ENCODE measurements at places on chromosomes 13 and 19. TPM values are rescaled to one million over a fixed set of nuclear protein-coding genes. Genes with fewer than 3 reads are reported as not detected.

CCDC8 gene
- 56.6 TPM for polyA plus RNA-seq

DNA sequence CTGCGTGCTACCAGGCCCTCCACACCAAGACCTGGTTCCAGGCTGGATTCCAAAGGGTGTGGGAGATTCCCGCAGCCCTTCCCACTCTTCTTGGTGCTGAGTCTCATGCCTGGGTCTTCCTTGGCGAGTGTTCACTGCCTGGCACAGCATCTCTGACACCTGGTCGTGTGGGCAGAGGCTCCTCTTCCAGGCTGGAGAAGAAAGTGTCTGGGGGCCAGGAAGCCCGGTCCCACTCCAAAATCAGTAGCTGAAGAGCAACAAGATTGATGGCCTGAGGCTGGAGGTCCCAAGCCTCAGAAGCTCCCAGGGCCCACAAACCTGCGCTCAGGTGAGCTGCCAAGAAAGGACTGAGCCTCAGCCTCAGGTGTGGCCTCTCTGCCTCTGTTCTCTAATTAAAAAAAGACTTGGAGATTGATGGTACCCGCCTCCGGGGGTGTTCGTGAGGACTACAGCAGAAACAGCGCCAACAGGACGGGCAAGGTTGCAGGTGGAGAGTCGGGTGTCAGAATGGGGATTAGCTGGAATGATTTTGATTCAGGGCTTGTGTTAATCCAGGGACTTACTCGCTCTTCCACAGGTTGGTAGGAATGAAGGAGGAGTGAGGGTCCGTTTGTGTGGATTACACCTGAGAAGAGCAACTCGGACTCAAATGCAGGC lies 217.5 kb downstream of the TEX29 start:
- DNase-seq, result no peak

- no peak for DNase-seq
Measured at GRCh38 chr13:24540236-24541126, 27.9 kb upstream of the PARP4 start.

GRCh38 chr19:54316746-54317107 lies 3.8 kb upstream of the LILRA5 start:
- DNase-seq, result no peak

DNA sequence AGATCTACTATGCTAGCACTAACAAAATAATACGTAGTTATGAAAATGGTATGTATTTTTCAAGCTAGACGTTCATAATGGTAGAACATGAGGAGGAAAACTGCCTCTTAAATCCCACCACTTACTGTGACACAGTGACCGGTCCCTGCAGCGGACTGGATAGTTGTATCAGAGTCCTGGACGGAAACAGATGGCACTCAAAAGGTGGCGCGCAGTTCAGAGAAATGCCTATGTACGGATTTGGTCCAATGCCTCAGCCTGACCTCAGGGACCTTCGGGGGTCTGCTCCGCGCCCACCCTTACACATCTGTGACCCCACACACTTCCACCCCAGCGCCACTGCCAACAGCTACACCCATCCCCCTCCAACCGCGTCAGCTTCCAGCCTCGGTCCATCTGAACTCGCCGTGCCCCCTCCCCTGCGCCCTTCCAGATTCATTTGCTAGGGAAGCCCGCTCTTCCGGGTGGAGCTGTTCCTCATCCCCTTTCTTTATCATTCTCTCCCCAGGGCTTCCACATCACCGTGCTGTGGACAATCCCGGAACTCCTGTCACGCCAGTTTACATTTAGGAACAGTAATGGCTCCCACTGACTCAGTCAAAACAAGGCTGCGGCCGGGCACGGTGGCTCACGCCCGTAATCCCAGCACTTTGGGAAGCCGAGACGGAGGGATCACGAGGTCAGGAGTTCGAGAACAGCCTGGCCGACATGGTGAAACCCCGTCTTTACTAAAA lies 792 bp upstream of the LENG8 start:
- no peak for DNase-seq
